Activated B cell treated with CpG ODN at 0.5 μM for 24 hours (primary cell): ENCODE measurements at places on chromosomes 2 and 18.

GRCh38 chr2:205803500-205803899 lies 121.2 kb downstream of the NRP2 start:
- no peak for DNase-seq

GRCh38 chr2:46812361-46813019 lies 103.1 kb downstream of the MCFD2 start:
- DNase-seq, result no peak

- DNase-seq, result no peak
These were observed 63.0 kb downstream of the RBM43 start for GRCh38 chr2:151198645-151199044.

DNA sequence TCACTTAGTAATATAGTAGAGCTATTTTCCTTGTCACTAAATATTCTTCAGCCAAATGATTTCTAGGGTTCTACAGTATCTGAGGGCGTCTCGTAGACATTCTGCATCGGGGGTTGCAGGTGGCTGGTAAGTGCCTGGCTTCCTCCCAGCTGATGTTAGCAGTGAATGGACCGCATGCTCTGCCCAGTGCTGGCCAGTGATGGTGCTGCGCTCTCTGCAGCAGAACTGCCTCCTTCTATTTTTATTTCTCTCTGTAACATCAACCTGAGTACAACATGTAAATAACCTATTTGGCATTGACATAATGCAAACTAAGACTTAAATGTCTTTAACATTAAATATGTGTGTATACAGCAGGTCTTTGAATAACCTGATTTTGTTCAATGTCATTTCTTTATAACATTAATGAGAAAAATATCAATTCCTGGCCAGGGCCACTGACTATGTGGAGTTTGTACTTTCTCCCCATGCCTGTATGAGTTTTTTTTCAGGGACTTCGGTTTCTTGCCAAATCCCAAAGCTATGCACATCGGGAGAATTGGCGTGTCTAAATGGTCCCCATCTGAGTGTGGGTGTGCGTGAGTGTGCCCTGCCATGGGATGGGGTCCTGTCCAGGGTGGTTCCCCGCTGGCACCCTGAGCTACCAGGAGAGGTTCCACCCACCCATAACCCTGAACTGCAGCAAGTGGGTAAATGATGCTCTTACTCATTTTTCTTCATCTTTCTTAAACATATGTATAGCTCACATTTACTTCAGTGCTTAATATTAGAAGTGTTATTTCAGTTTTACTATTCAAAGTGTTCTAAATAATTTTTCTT lies 278.2 kb upstream of the EPAS1 start:
- DNase-seq, result no peak

DNA sequence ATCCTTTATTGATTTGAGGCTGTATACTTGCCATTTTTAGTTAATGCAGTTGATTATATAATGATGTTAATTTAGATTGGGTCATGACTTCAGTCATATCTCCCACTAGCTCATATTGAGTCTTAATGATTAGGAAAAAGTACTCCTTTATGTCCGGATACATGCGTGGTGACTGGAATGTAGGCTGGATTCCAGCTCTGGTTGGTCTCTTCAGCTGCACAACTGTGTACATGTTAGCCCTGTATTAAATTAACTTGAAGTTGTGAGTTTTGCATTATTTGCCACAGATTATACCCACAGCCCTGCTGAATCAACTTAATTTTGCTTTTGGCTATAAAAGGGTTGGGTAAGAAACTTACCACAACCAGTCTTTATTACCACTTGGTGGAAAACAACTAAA lies 22.5 kb downstream of the MOB4 start:
- DNase-seq, result no peak

DNA sequence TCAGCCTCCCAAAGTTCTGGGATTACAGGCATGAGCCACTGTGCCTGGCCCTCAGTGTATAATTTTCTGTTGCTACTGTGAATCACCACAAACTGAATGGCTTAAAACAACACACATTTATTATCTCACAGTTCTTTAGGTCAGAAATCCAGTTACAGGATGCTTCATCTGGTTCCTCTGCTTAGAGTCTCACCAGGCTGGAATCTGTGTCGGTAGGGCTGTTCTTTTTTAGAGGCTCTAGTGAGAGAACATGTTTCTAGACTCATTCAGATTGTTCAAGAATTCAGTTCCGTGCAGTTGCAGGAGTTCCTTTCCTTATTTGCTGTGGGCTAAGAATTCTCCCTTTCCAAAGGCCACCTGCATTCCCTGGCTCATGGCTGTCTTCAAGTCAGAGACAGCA lies 22.2 kb downstream of the CCDC121 start:
- no peak for DNase-seq

DNA sequence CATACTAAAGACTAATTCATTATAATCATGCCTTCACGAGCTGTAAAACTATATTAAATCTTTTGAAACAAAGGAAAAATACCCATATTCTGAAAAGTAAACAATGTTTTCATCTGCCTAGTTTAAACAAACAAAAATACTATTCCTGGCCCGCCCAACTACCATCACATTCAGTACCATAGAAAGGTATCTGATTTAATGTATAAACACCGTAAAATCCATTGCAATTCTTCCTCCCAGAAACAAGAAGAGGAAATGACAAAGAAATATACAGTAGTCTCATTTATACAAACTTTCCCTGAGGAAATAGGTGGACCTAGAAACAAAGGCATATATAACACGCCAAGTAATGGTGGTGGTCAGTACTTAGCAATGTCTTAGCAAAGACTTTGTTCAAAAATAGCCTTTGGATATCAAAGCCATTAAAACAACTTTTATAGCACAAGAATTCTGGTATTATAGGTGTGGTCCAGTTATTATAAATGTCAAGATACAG lies 71.2 kb downstream of the COBLL1 start:
- no peak for DNase-seq

DNA sequence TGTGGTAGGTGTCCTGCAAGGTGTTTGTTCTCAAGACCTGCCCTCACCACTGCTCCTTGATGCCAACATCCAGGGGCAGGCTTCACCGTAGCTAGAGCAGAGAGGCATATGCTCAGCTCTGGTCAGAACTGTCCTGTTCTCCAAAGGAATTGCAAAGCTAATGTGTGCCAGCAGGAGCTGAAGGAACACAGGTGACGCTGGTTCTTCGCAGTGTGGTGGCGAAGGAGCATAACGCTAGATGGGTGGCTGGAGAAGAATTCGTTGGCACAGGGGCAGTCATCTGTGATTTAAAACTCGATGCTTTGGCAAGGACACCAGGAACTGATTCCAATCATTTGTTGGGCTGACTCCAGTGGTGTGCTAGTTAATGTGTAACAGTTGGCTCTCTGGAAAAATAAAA lies 11.4 kb upstream of the PER2 start:
- DNase-seq, result no peak

- no peak for DNase-seq
These were observed 27.8 kb downstream of the MTX2 start for GRCh38 chr2:176297067-176297466.

DNA sequence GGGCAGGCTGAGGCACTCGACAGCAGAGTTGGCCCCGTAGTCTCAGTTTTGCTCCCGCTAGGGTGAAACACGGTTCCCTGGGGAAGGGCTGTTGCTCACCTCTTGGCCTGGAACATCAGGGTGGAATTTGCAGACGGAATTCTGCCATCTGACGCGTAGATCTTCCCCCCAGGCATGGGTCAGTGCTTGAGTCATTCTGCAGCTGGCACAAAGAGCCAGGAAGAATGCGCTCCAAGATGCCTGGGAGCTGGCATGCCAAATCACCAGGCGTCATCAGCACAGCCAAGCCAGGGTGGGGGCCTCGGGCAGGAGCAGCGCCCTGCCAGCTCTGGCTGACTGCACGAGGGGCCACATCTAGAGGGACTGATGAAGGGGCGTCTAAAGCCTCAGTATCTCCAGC lies 42.7 kb downstream of the ODC1 start:
- DNase-seq, result no peak

DNA sequence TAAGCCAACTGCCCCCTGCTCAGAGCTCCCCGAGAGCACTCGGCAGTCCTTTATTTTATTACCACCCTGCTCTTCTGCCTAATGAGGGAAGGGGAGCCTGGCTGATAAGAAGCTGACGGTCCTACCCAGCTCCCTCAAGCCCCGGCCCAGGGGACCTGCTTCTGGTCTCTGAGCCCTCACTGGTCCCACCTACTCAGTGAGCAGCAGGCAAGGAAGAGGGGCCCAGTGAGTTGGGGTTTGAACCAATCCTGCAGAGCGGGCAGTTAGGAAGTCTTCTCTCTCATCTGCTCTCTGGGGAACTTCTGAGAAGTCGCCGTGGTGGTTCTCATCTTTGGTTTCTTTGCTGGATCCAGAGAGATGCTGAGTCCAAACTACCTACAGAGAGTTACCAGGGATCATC lies 218.9 kb downstream of the NDUFA10 start:
- no peak for DNase-seq

- DNase-seq, result peak; percentile 50
These were observed at the start of gene CASP8 for GRCh38 chr2:201260302-201260800. Gene CASP8, plus strand, starts transcription at chr2:201260536. Its CDS starts 5,951 bp downstream, at chr2:201266487.

- DNase-seq, result no peak
These were observed 46.8 kb downstream of the ANTXR1 start for GRCh38 chr2:69059731-69060290.

GRCh38 chr2:240403396-240404104 lies 31.9 kb upstream of the GPC1 start:
- peak; percentile 6 for DNase-seq

DNA sequence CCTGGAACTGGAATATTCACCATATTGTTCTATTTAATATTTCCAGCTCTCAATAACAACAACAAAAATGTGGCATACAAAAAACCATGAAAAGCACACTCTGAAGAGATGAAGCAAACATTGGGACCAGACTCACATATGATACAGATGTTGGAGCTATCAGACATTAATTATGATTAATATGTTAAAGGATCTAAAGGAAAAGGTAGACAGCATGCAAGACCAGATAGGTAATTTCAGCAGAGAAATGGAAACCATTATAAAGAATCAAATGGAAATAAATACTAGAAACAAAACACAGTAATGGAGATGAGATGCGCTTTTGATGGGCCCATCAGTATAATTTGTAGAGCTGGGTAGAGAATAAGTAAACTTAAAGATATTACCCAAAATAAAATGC lies 50.9 kb upstream of the MGAT4A start:
- no peak for DNase-seq

- DNase-seq, result no peak
These were observed 313.2 kb upstream of the ZEB2 start for GRCh38 chr2:144833075-144833637.

- no peak for DNase-seq
These were observed 35.0 kb downstream of the RTN4 start for GRCh38 chr2:55014962-55015939.

DNA sequence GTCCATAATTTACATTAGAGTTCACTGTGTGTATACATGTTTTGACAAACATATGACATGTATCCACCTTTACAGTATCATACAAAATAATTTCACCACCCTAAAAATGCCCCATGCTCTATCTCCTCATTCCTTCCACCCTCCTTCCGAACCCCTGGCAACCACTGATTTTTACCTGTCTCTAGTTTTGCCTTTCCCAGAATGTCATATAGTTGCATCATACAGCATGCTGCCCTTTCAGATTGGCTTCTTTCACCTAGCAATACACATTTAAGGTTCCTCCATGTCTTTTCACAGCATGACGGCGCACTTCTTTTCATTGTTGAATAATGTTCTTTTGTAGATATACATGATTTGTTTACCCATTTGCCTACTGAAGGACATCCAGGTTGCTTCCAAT lies 10.4 kb downstream of the LRPPRC start:
- DNase-seq, result no peak

GRCh38 chr2:24754985-24755705 lies 38.0 kb downstream of the PTRHD1 start:
- no peak for DNase-seq

DNA sequence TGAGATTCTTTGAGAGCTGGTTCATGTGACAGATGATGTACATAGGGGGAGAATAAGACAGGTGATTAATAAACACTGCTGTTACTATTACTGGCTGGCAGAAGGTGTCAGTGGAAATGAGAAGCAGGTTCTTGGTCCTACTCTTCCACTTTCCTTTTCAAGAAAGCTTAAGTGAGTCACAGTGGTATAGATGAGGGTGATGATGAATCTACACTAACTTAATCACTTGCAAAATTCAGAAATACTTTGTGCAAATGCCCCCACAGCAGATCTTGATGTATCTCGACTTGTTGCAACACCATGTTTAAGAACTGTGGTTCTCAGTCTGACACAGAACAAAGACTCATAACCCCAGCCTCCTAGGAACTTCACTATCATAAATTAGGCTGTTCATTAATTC lies 35.9 kb upstream of the MGAT5 start:
- DNase-seq, result no peak

DNA sequence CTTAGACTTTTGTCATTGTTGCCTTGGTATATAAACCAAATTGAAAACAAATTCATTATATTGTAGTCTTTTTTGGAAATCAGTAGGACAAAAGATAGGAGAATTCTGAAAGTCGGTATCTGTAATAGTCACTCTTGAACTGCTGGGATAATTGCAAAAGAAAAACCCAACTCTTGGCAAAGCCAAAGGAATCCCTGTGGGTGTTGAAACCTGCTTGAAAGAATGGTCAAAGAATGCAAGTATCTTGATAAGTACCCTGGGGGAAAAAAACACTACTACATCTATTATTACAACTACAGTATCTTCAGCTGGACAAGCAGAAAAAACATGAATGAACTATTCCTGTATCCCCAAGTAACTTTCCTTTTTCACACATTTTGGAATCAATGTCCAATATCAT lies 7.3 kb upstream of the FAM237A start:
- no peak for DNase-seq

DNA sequence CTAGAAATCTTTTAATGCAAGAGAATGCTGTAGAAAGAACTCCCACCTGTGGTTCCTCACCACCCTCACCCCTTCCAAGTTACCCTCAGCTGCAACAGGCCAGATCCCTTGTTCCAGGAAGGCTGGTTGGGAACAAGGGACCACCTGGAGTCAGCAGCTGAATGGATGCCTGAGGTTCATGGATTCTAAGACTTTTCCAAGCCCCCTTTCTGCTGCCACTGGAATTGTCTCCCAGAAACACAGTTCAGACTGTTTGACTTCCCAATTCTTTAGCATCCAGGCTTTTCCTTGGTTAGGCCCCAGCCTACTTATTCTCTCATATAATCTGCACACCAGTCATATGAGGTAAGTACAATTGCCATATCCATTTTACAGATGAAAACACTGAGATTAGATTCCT lies 8.0 kb upstream of the ADCY3 start:
- DNase-seq, result no peak

DNA sequence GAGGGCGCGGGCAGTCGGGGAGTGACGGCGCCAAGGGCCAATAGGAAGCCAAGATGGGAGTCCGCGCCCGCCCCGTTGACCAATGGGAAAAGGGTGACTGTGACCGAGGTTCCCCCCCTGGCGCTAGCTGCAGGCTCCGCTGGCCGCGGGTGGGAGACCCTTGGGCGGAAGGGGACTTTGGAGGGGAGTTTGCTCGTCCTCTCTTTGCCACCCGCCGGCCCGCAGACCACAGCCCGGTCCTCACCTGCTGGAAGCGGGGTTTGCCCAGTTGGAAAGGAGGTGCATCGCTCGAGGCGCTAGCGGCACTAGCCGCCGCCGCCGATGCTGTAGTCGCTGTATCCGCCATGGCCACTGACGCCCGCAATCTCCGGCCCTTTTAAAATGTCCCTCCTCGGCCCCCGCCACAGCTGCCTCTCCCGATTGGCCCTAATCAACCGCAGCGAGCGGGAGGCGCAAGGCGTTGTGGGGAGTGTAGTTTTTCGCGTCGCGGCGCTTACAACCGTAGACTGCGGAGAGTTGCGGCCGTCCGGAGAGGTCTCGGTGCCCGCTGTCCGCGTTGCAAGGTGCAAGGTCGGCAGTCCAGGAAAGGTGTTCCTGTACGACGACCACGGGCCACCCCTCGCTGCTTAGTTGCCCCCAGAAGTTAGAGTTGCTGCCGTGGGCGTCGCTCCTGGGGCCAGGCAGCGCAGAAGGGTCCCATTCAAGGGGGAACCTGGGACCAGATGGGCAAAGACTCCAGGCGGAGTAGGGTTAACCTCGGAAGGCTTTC lies at the start of gene SFXN5:
TSS of gene SFXN5 (minus strand) at position 353 of the 769 bp plus-strand sequence. CDS start at position 346, 7 bp downstream.
- DNase-seq, result peak; percentile 99
